A172 (cell line): ENCODE measurements at places on chromosomes 16 and 17. TPM values are rescaled to one million over a fixed set of nuclear protein-coding genes. Genes with fewer than 3 reads are reported as not detected.

Gene CACNG1
- total RNA-seq: not detected in 2 replicates

DNA sequence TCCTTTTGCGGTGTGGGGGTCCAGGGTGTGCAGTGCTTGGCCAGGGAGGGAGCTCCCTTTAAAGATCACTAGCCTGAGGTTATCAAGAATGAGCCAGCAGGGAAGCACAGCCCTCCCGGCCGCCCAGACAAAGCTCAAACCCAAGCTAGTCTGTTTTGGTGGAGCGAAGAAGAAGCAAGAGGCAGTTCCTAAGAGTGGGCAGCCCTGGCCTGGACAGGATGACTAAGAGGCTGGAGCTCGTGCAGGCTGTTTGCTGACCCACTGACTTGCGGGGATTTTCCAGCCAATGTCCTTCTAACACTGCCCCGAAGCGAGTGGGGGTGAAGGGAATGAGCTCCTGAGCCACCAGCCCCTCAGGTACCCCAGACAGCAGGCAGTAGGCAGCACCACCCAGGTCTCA is 134.4 kb downstream of the COPRS start:
- peak; percentile 77 for DNase-seq

DNA sequence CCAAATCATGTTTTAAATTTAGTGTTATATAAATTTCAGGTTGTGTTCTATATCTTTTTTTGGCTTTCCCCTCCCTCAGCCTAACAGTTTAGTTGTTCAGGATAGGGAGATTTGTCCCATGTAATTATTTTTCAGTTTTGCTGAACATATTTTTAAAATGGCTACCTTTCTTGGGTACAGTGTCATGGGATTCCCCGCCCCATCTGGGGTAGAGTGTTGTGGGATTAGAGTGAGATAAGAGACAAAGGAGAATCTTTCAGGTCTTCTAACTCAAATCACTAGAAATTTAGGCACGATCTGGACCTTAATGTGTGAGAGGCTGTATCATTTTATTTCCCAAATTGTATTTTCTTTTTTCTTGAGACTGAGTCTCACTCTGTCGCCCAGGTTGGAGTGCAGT is 24.8 kb downstream of the NFAT5 start:
- DNase-seq: no peak

Gene FKBP10
- 131 and 139 TPM in 2 replicates for total RNA-seq

Gene GDPD3
- 1.8 and 2.8 TPM in 2 replicates for total RNA-seq

DNA sequence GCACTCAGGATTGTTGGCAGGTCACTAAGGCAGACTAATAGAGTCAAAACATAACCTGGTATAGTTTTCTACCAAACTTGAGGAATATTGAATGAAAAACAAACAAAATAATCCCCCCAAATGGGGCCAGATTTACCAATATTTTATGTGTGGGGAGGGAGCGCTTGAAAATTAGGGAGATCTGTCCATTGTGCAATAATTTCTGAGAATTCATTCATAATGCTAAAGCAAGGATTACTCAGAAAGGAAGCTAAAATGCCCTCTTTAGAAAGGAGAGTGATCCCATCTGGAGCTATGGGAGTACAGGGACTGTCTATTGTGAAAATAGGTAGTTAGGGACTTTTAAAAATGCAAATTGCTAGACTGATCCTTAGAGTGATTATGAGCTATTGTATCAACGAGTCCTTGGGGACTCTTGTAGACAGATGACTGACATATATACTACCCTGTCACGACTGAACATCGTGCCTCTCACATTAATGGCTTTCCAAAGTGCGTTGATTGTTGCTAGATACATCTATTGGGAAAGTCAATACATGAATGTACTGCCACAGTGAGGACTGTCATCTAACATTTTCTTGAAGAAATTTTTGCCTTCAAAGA is 193.6 kb downstream of the AATF start:
- DNase-seq: no peak

GRCh38 chr17:63519972-63520882 is 2.9 kb upstream of the KCNH6 start:
- no peak for DNase-seq

DNA sequence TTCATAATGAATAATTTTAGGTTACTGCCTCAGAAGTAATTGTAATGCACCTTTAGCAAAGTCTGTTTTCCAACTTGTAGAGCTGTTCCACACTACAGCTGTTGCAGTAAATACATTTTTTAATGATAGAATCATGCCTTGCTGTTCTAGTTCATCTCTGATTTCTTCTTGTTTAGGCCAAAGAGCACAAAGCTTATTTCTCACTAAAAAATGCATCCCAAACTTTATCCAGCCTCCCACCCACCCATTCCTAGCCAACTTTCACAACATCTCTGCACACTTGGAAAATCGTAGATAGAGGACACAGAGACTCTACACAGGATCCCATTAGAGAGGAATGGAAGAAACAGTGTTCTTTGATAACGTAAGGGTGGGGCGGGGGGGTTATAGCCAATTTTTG is 252.2 kb upstream of the DYNLRB2 start:
- DNase-seq: no peak

- no peak for DNase-seq
Measured at GRCh38 chr16:88665148-88665547, 2.3 kb upstream of the MVD start.

Gene KCTD2
- total RNA-seq: 25.6 and 25.7 TPM in 2 replicates

Gene KCNH4
- 0.02 TPM in 1 of 2 replicates, not detected in the other for total RNA-seq

Gene ACSM2B
- not detected in 2 replicates for total RNA-seq

DNA sequence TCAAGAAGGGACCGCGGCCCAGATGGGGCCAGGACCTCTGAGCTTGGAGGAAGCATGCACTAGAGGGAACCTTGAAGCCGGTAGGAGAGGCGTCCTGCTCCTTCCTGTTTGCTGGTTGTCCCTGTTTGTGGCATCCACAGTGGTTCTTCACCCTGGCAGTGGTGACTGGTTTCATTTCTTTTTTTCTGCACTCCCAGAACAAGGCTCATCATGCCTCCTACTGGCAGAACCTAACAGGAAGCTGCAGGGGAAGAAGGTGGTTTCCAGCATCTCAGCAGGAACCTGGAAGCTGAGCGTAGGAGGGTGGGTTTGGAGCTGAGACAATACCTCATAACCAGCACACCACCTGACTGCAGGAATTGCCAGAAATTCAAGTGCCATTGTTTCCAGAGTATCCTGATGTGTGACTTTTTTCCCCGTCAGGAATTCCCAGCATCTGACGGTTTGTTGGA is 5.8 kb downstream of the TMEM231 start:
- peak; percentile 91 for DNase-seq

GRCh38 chr17:60933739-60934138 is 256.1 kb downstream of the BCAS3 start:
- DNase-seq: no peak

- no peak for DNase-seq
Measured at GRCh38 chr16:28534542-28535373, 4.0 kb downstream of the NUPR1 start.

GRCh38 chr16:23324727-23325126 is 22.6 kb downstream of the SCNN1B start:
- peak; percentile 33 for DNase-seq

DNA sequence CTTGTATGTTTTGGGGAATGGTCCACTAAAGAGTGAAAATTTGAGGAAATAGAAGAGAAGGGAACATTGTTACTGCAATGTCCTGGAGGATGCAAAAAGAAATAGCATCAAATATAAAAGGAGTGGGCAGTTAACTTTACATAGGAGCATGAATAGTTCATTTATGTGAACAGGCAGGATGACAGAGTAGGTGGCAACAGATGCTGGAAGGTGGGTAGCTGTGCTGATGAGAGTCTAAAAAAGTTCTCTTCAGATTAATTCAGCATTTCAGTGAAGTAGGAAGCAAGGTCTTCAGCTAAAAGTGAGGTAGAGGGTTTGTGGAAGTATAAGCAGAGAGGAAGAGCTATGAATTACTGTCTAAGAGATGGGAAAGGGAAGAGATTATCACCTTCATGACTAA is 276.5 kb downstream of the KIF2B start:
- no peak for DNase-seq

Gene SLC7A5
- 75.8 and 85.2 TPM in 2 replicates for total RNA-seq

Gene CEMP1
- total RNA-seq: not detected in 2 replicates

GRCh38 chr17:60529806-60530205 is 3.8 kb upstream of the APPBP2 start:
- no peak for DNase-seq

GRCh38 chr17:45316434-45317110 is at the start of gene MAP3K14:
Gene MAP3K14, minus strand, starts transcription at chr17:45317020. Its CDS starts 26,275 bp downstream, at chr17:45290745.
- DNase-seq: no peak

GRCh38 chr17:53668854-53669253 is 153.9 kb upstream of the KIF2B start:
- DNase-seq: no peak

Gene MYH10
- 47.1 and 72.1 TPM in 2 replicates for total RNA-seq

DNA sequence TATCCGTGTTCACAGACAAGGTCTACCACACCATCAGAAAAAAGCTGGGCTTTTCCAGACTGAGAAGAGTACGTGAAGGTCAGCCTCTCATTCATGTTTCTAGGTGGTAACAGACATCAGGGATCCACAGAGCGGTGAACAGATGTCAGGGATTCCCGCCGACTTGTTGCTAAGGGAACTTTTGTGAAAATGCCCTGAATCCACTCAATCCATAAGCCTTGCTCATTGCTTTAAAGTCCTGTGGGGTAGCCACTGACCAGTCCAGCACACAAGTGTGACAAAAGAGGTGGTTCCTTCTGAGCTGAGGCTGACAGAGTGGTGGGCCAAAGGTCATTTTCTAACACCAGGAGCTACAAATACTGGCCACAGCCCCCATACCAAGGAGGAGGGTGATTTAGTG is 5.9 kb downstream of the GAS7 start:
- no peak for DNase-seq

GRCh38 chr16:11049396-11050059 is 105.2 kb downstream of the CLEC16A start:
- peak; percentile 59 for DNase-seq

GRCh38 chr17:5485270-5486205 is at the start of gene DERL2:
Gene DERL2, minus strand, starts transcription at chr17:5486178. Its CDS starts 17 bp downstream, at chr17:5486161.
- DNase-seq: peak; percentile 57

- DNase-seq: no peak
Measured at GRCh38 chr17:33014751-33015150, 23.1 kb downstream of the SPACA3 start.

DNA sequence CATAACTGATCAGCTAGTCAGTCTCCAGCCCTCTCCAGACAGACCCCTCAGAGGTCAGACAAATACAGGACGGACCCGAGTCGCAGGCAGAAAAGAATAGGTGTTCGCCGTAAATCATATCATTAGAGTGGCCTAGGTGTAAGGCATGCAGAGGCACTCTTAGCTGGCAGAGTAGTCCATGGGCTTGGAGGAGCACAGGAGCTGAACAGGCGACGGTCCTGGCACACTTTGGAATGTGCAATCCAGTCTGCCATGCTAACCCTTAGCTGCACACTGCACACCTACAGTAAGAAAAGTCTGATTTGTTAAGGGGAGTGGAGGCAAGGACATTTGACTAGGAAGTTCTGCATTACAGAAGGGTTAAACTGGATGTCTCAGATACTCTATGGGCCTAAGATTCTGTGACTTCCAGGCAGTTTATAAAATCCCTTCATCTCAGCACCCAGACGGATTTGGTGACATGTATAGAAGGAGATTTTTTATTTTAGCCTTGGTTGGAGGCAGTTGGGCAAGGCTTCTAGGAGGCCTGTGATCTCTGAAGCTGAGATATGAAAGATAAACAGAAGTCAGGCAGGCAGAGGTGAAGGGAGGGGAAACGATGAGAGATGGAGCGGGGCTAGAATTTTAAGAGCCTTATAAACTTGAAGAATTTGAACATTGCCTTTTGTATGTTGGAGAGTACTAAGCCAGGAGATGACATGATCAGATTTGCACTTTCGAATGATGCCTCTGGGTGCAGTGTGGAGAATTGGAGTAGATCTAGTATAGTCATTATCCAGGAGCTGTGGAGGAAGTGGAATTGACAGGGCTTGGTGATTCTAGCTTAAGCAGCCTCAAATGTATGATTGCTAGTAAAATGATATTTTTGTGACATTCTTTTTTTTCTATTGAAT is 34.6 kb upstream of the SLC5A11 start:
- no peak for DNase-seq

Gene CDIP1
- 8.5 and 9.8 TPM in 2 replicates for total RNA-seq

Gene C17orf78
- not detected in 2 replicates for total RNA-seq

DNA sequence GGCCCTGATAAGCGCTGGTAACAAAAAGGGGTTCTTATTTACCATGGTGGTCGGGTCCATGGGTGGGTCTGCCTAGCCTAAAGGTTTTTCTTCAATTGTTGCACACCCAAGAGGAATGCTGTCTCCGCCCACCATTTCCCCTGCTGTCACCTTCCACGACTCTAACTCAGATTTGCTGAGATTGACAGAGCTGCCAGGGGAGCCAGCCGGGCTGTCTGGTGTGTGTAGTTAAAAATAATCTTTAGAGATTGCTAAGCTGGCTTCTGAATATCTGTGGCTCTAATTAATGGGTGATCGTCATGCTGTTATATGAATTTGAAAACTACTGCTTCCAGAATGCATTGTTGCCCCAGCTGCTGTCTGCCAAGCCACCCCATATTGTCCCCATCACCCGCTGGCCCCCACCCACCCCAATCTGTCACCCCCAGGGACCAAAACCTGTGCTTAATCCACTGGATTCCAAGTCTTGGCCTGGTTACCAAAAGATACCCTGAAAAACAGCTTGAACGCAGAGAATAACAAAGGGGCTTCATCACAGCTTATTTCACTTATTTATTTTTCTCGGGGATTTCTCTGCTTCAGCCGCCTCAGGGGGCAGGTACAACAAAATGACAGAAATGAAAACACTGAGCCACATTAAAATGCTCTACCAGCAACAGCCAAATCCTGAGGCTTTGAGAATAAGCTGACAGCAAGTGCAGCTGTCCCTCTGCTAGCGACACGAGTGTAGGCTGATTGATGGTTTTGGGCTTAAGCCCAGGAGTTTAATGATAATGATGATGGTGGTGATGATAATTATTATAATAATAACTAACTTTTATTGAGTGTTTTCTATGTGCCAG is 46.1 kb upstream of the NLK start:
- DNase-seq: no peak

DNA sequence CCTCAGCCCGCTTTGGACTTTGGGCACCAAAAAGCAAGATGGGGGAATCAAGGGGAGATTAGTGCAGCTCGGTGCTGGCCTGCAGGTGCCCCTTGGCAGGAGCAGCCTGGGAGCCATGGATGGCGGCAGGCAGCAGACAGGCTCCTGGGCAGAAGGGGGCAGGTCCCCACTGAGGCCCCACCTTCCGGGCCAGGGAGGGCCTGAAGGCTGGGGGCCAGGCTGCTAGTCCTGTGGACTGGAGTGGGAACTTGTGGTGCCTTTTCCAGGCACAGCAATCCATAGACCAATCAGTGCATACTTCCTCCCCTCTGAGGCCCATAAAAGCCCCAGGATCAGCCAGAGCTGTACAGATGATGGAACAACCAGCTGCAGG is 64.0 kb downstream of the USP32 start:
- DNase-seq: no peak

GRCh38 chr17:34399725-34400124 is 36.7 kb upstream of the CCL1 start:
- DNase-seq: no peak

- no peak for DNase-seq
Measured at GRCh38 chr17:40457369-40457768, 14.1 kb downstream of the IGFBP4 start.

Gene NEK8
- 1.5 and 2.5 TPM in 2 replicates for total RNA-seq

GRCh38 chr16:84699147-84699711 is 571 bp upstream of the USP10 start:
- no peak for DNase-seq

Gene RND2
- 0.05 TPM in 1 of 2 replicates, not detected in the other for total RNA-seq
